ENCODE measurements at places on chromosomes 13 and 19. TPM values are rescaled to one million over a fixed set of nuclear protein-coding genes. Genes with fewer than 3 reads are reported as not detected.
A peak's percentile ranks its signal among the peaks of the same experiment; 100 is the strongest.

DNA sequence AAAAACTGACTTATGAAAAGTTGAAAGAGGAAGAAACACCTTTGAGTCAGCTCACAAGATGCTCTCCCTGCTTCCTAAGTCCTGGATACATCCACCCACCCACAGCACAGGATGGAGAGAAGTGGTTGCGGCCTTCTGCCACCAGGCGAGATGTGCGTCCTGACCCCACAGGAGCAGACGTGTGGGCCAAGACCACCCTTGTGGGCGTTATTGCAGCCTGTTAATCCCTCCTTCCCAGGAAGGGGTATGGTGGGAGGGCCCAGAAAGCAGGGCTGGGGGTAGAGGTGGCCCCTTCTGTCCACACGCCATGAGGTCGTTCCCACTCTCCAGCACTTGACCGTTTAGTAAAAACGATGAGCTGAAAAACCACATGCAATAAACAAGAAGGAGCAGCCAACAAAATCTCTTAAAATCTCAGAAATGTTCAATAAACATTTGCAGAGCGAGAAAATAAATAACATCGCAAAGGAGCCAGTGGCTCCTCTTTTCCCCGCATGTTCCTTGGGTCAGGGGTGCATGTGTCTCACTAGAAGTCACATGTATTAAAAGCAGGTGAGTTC is 2.4 kb upstream of the AKAP8L start:
- no peak for DNase-seq

DNA sequence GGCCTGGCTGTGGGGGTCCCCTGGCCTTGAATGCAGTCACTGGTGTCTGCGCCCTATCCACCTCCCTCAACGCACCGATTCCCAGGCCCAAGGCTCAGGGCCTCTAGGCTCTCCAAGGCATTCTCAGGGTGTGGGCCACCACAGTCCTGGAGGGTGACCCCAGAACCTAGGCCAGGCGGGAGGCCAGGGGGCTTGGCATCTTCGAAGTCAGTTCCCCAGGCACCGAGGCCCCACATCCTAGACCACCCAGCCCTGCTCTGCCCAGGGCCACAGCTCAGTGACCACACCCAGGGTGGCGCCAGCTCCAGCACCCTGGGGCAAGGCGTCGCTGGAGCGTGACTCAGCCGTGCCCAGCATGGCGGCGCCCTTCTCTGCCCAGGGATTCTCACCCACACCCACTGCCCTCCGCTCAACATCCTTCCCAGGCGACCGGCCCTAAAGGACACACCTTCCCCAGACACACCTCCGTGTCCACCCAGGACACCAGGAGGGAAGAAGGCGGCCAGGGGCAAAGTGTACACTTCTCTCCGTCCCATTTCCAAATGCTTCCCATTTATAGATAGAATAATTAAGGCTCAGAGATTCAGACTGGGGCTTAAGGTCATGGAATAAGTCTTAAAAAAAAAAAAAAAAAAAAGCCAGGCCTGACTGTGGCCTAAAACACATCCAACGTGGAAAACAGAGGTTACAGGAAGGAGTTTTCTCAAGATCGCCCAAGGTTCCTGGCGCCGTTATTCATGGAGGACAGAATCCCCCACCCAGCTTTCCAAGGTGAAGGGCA is 36.4 kb upstream of the NANOS3 start:
- DNase-seq: peak; percentile 98

GRCh38 chr13:113746143-113746525 is 12.9 kb upstream of the TMEM255B start:
- no peak for DNase-seq

GRCh38 chr13:110509971-110510786 is 51.3 kb downstream of the RAB20 start:
- no peak for DNase-seq

DNA sequence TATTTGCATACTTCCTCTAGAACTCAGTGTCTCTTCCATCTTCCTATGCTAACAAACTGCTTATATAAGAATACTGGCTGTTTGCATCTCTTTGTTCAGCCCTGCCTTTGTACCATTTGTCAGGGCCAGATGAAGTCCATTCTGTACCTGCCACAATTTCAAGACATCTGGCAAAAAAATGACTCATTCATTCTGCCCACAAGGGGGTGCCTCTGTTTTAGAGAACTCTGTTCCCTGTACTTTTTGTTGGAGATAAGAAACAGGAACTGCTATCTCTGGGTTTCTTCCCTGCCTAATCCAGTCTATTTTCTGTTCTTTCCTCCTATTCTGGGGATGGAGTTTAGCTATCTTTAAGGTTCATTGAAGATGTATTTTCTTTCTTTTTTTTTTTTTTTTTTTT is 23.0 kb downstream of the ZNF568 start:
- DNase-seq: no peak

- no peak for DNase-seq
Observed at GRCh38 chr13:110268061-110268460, 38.9 kb downstream of the COL4A1 start.

DNA sequence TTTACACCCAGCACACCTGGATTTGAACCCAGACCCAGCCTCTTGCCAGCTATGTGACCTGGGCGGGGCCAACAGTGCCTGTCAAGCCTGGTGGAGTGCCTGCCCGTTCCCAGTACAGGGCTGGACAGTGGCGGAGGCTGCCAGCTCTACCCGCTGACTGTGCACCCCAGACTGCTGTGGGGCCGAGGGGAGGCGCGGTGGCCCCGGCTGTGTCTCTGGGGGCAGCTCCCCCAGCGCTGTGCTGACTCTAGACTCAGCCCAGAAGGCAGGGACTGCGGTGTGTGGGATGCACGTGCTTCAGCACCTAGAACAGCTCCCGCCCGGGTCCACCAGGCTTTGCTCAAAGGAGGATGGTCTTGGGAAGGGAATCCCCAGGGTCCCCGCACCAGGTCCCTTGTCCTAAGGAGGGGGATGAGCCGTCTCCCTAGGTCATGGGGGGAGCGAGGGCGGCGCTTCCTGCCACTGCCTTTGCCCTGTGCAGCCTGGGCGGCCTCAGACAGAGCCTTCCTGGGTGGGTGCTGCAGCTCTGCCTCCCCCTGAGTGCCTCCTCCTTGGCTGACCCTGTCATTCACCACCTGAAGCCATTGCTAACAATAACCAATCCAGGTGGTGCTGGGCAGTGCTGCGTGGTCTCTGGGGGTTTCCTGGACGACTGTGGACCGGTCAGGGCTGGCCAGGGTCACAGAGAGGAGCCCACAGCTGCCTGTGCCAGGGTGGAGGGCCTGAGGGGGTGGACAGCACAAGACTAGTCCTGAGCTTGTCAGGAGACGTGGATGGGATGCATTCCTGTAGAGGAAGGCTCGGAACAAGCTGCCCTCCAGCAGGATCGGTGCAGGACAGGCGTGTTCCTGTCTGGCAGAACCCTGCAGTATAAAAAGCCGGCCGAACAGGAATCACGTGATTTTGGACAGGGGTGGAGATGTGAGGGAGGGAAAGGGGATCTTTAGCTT is 18.6 kb downstream of the TMEM255B start:
- DNase-seq: peak; percentile 20

DNA sequence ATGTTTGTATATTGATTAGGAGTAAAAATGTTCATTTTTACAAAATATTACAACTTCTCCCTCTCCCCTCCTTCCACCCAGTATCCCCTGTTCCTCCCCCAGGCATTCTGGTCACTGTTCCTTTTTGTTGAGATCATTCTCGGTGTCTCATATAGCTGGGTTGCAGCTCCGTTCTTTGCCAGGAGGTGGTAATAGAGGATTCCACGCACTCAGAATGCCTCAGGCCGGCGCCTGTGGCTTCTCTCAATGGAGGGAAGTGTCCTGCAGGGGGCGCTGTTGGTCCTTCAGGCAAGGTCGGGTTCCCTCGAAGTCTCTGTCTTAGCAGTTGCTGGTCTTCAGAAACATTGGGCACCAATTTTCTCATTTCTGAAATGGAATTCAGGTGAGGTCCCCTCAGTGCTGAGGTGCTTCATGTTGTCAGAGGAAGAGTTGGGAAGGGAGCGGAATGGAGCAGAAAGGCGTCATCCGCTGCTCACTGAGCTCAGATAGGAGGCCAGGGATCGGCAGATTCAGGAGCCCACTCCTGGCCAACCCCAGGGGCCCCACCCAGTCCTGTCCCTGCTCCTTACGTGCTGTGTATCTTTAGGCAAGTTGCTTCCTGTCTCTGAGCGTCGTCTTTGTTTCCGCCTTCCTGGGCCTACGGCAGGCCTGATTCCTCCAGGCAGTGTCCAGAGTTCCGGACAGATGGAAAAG is 10.3 kb upstream of the GARIN5A start:
- DNase-seq: peak; percentile 36

DNA sequence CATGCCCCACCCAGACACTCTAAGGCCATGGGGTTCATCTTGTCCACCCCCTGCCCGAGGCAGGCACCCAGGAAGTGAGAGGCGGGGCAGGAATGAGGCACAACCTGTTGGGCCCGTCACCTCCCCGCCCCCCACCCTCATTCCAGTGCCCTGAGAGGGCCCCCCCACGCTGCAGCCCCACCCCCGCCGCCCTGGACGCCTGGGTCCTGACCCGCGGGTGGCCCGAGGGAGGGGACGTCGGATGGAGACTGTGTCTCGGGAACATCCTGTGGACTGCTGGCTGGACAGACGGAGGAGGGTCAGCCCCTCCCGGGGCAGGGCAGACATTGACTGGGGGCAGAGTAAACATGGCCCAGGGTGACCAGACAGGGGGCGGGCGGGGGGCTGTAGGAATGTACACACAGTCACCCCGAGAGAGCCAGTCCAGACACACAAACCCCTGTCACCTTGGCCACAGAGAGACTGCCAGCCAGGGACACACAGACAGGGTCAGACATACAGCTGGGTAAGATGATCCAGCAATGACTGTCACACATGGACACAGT is 7.4 kb upstream of the JUNB start:
- DNase-seq: peak; percentile 38

GRCh38 chr19:46862974-46863632 is 2.3 kb downstream of the ARHGAP35 start:
- DNase-seq: no peak

DNA sequence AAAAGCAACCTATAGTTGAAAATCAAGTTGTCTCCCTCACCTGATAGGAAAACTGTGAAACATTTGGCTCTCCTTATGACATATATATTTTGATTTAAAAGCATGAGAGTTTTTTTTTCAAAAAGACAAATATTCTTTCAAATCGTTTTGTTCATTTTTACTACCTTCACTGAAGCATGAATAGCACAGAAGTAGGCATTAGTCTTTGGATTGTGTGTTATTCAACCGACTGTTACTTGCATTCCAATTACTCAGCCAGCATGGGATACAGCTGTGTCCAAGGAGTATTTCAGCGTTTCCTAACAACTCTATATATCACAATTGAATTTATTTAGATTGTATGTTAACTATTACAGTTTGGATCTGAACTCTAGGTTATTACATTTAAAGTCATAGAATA is 135.2 kb downstream of the PCDH9 start:
- no peak for DNase-seq

GRCh38 chr19:3343619-3344502 is 22.5 kb upstream of the NFIC start:
- peak; percentile 90 for DNase-seq

GRCh38 chr13:79212064-79212619 is 193.9 kb downstream of the RBM26 start:
- no peak for DNase-seq

DNA sequence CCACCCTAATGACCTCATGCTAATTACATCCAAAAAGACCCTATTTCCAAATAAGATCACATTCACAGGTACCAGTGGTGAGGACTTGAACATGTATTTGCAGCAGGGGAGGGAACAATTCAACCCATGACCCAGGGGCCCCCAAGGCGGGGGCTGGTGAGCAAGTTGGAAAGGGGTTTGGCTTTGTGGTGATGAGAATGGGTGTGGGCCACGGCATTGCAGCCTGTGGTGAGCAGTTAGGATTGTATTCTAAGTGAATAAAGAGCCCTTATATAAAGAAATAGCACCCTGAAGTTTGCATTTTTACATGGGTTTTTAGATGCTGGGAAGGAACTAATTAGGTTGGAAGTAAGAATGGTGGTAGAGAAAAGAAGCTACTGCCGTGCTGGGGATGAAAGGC is 694.2 kb downstream of the EFNB2 start:
- no peak for DNase-seq

DNA sequence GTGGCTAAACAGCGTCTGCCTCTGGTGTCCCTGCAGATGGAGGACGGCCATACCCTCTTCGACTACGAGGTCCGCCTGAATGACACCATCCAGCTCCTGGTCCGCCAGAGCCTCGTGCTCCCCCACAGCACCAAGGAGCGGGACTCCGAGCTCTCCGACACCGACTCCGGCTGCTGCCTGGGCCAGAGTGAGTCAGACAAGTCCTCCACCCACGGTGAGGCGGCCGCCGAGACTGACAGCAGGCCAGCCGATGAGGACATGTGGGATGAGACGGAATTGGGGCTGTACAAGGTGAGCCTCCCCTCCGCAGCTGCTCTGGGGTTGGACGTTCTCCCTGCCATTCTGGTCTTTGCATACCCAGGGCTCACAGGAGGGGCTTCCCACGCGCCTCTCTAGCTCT is 19.9 kb downstream of the UHRF1 start:
- no peak for DNase-seq

DNA sequence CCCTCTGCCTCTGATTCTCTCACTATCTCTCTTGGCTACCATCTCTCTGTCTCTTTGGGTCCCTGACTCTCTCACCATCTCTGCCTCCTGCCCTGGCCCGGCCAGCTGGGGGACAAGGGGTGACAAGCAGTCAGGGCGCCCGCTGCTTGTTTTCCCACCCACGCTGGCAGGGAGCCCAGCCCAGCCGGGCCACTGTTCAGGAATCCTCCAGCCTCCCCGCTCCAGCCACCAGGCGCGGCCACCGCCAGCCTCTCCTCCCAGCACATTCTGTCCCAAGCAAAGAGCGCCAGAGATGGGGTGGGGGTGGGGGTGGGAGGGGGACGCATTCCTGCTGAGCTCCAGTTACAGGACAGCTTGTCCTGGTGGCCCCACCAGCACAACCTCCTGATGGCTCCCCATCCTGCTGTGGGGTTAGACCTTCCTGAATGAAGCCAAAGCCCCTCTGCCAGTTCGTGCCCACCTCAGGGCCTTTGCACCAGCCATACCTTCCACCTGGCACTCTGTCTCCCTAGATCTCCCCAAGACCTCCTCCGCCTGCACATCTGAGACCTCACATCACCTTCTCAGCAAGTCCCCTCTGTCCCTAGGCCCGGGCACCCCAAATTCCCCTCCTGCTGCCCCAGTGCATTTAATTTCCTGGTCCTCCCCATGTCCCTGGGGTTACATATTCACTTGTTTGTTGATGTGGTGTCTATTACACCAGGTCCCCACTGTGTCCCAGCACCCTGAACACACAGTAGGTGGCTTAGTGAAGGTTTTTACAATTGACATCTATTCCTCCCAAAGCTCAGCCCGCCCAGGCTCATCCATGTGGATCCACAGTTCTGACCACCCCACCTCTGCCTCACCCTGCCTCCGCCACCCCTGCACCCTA is 12.5 kb downstream of the ARRDC2 start:
- no peak for DNase-seq

- no peak for DNase-seq
Observed at GRCh38 chr13:96248103-96248502, 158.2 kb downstream of the HS6ST3 start.

- DNase-seq: no peak
Observed at GRCh38 chr19:11046605-11047354, 42.5 kb upstream of the LDLR start.

- DNase-seq: peak; percentile 94
Observed at GRCh38 chr13:103883164-103883563, 816.9 kb upstream of the SLC10A2 start.

GRCh38 chr13:46531953-46532352 is 21.0 kb upstream of the LRCH1 start:
- DNase-seq: no peak

Gene IGSF23
- total RNA-seq: not detected

Gene ZNF177
- 4.4 TPM for total RNA-seq

Gene FFAR2
- not detected for total RNA-seq

Gene SMAD9
- total RNA-seq: 7.6 TPM

Gene VWA8
- total RNA-seq: 18.8 TPM

Gene KLK8
- total RNA-seq: not detected
